ENCODE measurements at places on chromosomes 2 and 18. TPM values are rescaled to one million over a fixed set of nuclear protein-coding genes. Genes with fewer than 3 reads are reported as not detected.

DNA sequence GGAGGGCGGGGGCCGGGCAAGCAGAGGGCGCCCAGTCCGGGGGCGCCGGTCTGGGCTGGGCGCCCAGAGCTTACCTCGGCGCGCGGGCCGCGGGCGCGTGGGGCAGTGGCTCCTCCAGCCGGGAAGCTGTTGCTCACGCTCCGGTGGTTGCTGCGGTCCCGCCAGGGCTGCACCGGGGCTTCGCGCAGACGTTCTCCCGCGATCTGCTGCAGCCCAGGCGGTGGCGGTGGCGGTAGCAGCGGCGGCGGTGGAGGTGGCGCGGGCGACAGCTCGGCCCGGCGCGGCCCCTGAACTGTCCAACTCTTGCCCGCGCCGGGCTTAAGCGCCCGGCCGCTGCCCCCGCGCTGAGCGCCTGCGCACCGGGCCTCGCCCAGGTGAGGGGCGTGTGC, 391 bp downstream of the ZNF385B start:
- no peaks in the 10 kb centered on the region for H3K36me3 ChIP-seq
- H3K27ac ChIP-seq, result peak overlapping the region; percentile 69
- no peaks in the 10 kb centered on the region for H3K27me3 ChIP-seq

Gene LBX2
- total RNA-seq, result not detected

DNA sequence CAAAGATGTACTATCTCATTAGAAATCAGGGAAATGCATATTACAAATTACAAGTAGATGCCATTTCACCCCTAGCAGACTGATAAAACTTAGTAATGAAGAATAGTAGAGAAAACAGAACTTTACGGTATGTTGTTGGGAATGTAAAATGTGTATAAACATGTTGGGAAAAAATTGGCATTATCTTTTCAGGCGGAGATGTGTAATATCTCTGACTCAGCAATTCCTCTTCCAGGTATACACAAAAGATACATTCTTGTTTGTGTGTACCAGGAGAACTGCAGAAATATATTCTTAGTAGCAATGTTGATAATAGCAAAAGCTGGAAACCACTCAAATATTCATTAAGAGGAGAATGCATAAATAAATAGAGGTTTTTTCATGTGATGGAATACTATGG, 204.5 kb downstream of the LPIN1 start:
- H3K27me3 ChIP-seq, result no peaks in the 10 kb centered on the region
- H3K27ac ChIP-seq, result no peak overlapping the region

GRCh38 chr2:240930096-240930630, 24.0 kb downstream of the CROCC2 start:
- H3K36me3 ChIP-seq, result no peaks in the 10 kb centered on the region
- no peak overlapping the region for H3K4me3 ChIP-seq
- H3K27ac ChIP-seq, result no peak overlapping the region
- no peaks in the 10 kb centered on the region for H3K27me3 ChIP-seq
- H3K4me1 ChIP-seq, result peaks cover 11% of the 10 kb centered on the region
- DNase-seq, result peak; percentile 13

All from ovary (tissue), 10 donors.